ENCODE measurements at places on chromosomes 16 and 17. TPM values are rescaled to one million over a fixed set of nuclear protein-coding genes. Genes with fewer than 3 reads are reported as not detected.
A peak's percentile ranks its signal among the peaks of the same experiment; 100 is the strongest.

GRCh38 chr16:369866-370436 lies 387 bp downstream of the MRPL28 start:
- DNase-seq = no peak

DNA sequence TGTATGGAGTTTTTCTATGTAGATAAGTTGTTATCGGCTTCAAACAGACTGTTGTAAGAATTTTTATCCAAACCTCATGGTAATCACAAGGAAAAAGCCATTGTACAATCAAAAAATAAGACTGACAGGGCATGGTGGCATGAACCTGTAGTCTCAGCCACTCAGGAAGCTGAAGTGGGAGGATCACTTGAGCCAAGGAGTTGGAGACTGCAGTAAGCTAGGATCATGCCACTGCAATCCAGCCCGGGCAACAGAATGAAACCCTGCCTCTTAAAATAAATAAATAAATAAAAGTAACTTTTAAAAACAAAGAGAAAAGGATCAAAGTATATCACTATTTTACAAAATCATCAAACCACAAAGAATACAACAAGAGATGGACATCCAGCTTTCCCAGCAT lies 14.4 kb downstream of the OR1A1 start:
- no peak for DNase-seq

DNA sequence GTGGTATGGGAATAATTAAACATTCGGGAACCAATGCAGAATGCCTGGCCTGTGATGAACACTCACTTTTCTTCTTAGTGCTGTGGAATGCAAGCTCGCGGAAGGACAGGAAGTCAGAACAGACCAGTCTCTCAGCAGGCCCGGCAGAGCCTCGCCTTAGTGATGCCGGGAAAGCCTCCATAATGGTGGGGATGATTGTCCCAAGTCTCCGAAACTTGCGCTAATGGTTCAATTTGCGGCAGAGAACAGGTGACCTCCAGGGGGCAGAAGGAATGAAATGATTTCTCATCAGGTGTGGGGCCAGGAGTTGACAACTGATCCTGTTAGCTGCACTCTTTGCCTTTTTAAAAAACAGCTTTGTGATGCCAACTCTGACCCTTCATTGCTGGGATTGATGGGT lies 170.6 kb downstream of the GSG1L start:
- no peak for DNase-seq

GRCh38 chr16:1141191-1141590 lies 11.7 kb upstream of the CACNA1H start:
- no peak for DNase-seq

- no peak for DNase-seq
Observed at GRCh38 chr17:50292465-50292864, 18.2 kb downstream of the TMEM92 start.

GRCh38 chr16:57253466-57253865 lies 8.4 kb downstream of the ARL2BP start:
- DNase-seq = no peak

- peak; percentile 54 for DNase-seq
Observed at GRCh38 chr16:50301626-50302471, 35.5 kb downstream of the ADCY7 start.

DNA sequence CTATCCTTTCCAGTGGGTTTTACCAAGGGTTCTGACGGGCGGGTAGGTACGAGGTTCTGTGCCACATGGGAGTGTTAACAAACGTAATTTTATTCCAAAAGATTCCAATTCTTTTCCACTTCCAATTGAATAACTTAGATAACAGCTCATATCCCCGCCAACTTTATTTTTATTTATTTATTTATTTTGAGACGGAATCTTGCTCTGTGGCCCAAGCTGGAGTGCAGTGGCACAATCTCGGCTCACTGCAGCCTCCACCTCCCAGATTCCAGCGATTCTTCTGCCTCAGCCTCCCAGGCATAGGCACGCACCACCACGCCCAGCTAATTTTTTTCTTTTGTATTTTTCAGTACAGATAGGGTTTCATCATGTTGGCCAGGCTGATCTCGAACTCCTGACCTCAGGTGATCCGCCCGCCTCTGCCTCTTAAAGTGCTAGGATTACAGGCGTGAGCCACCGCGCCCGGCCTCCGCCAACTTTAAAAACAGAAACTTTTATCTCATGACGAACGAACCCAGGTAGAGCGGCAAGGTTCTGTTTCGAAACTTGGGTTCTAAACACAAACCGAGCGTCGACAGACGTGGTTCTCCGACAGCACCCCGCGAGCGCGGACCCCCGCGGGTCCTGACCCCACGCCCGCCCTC lies 613 bp downstream of the ECI1 start:
- DNase-seq = peak; percentile 71

DNA sequence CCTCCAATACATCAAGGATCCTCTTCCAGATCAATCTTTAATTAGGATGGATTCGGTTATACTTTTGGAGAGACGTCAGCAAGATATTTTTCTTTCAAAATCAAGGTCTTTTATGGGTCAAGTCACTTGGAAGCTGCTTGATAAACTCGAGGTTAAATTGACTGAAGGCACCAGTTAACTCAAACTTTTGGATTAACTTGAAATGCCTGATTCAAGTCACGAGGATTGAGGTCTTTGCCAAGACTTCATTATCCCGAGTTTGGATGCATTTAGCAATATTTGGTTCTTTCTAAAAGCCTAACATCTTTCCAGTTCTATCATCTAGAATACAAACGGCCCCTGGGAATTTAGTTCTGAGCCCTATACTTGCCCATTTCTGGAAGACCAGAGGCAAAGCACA lies 82.9 kb downstream of the MYH11 start:
- DNase-seq = no peak

CD300LF gene
- 2.0 TPM for total RNA-seq

VPS25 gene
- 85.6 TPM for total RNA-seq

HBA1 gene
- not detected for total RNA-seq

CD79B gene
- 2.4 TPM for total RNA-seq
